ENCODE measurements at places on chromosomes 7 and 10.

GRCh38 chr7:2566348-2566889 is 7.6 kb downstream of the IQCE start:
- no peak for DNase-seq

GRCh38 chr7:50676740-50677637 is 105.7 kb downstream of the GRB10 start:
- no peak for DNase-seq

DNA sequence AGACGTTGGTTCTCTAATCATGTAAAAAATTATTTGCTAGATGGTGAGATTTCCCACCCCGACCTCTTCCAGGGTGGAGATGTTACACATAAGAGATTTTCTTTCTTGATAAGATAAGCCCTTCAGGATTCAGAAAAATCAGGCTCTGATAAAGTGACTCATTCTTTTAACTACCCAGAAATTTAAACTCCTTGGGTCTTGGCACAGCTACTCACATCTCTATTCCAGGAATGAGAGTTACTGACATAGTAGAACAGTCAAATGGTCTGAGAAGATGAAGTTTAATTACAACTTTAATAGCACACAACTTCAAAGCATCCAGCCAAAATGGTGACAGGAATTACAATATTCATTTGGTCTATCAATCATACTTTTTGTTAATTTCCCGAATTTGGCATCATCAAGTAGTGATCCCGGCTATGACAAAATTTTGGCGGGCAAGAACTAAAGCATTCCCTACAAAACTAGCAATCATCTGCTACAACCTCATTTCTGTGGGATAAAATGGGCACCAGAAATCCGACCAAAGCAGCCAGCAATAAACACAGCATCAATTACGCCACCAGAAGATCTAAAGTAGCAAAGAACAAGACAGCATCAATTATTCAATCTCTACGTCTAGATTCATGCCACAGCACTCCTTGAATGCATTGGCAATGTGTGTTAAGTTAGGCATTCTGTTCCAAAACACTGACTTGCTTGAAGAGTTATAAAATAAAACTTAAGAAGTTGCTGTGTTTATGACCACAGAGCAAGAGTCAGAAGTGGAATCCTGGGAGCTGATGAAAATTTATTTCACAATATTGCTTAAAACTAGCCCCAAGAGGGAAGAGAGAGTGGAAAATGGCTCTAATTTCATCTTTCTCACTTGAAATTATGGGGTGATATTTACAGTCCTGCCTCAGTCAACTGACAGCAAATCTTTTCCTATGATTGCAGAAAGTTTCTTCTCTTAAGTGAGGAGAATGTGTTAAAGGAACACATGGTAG is 565.7 kb upstream of the ANKRD30A start:
- DNase-seq, result no peak

DNA sequence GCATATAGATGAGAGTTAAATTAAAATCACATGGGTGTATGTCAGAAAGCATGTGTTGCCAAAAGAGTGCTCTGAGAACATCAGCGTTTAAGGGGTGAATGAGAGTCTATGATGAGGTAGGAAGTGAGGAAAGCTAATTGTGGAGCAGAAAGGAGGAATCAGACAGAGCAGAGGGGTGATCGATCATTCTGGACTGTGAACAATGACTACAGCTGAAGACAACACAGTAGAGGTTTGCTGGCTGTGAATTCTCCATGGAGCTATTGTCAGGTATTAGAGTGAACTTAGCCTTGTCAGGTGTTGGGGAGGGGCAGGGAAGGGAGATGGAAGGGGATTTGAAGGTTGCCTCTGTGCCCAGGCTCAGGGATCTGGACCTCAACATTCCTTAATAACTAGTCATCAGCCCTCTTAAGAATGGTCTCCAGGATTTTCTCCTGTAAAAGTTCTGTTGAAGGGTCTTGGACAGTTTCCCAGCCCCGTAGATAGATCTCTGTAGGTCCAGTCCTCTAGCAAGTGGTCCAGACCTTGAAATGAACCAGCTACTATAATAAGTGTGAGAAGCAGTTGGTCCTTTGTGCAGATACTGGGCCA is 57.1 kb downstream of the KIF5B start:
- no peak for DNase-seq

DNA sequence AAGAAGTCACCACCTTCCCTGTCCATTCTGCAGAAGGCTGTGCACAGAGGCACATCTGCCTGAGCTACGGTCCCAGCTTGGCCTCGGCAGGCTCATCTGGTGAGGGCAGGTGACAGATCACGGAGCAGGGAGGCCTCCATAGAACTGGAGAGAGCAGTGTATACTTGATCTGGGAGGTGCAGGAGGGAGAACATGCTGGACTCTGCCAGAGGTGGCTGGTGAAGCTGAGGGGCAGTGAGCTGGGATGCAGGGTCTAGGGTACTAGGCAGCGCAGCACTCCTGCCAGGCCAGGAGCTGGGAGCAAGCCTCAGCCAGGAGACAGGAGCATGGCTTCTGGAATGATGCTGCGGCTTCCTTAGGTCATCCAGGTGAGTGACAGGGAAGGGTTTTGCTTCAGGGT is 553.0 kb downstream of the TCERG1L start:
- no peak for DNase-seq

DNA sequence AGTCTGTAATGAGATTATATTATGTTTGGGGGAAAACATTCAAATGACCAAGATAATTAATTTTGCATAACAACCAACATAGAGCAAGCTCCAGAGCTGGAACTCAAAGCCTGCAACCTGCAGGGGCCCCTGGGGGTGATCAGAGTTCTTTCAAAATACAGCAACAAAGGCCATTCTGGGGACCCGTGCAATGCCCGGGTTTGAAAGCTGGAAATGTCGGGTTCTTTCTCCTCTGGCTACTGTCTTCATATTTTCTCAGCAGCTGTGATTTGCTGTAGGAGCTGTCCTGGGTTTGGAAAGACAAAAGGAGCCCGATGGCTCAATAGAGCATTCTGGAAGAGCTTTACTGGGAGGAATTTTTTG is 30.8 kb upstream of the CARD11 start:
- DNase-seq, result no peak

DNA sequence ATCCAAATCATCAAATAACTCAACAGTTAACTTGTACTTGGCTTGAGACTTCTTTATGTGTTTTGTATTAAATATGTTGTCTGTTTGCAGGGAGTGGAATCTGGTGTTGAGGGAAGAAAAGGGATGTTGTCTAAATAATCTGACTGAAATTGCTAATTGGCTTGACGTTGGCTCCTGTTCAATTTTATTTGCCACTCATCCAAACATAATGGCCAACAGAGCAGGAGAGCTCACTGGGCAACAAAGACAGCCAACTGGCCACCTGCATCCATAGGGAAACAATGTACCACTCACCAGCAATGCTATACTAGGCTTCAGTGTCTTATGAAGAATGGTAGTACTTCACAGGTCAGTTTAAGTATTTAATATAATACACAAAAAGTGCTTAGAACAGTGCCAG is 80.5 kb downstream of the FAM13C start:
- DNase-seq, result no peak

DNA sequence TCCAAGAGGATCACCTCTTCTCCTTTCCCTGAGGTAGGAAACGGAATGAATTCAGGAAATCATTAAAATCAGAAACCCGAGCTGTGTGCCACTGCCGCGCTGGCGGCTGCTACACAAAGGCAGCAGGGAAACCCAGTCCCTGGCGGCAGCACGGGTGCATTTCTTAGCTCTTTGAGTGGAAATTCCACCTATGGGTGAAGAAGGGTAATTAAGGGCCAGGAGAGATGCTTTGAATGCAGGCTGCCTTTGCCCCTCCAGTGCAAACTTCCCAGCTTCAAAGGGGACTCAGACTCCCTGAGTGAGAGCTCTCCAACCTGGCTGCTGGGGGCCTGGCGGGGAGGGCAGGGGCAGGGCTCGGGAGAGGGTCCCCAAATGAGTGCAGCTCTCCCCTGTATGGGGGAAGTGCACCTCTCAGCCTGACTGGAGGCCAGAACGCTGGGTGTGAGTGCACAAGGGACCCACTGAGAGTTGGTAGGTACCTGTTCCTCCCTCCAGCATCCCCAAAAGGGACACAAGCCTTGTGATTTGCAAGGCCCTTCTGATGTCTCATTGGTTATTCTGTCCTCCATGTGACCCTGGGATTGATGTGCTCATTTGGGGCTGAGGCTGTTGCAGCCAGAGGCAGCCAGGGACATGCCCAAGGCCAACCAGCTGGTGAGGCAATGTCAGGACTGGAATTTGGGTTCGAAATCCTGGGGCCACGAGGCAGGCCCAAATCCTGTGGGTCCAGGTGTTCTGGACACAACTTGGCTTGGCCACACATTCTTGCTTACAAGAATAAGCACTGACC is 16.3 kb upstream of the ZMIZ1 start:
- no peak for DNase-seq

DNA sequence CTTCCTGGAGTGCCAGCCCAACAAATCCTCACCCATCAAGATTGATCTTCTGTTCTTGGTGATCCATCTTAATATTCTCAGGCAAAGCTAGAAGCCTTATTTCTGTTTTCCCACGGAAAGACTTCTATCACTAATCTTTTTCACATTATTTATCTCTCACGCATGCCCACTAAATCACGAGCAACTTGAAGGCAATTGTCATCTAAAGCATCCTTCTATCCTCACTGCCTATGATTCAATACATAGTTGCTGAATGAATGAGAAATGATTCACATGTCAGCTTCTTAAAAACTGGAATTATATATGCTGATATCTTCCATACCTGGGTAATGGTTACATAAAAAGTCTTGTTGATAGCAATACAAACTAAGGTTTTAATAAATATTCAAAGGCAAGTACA is 12.6 kb upstream of the COL1A2 start:
- no peak for DNase-seq

DNA sequence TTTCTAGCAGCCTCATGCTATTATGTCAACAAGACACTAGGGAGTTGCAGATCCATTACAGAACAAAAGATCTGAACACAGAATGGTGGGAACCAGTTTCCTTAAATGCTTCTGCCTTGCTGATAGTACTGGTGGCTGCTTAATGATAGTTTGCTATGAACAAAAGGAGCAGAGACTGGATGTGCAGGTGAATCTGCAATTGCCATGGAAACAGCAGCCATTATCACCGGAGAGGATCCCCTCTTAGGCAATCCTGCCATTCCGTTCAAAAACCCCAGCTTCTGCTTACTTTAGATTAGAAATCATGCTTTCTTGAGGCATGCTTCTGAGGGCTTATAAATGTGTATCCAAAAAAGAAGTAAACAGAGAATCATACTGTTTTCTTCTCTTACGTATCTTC is 80.0 kb upstream of the PRKAR2B start:
- DNase-seq, result no peak

- DNase-seq, result no peak
Observed at GRCh38 chr7:132837529-132837928, 244.4 kb downstream of the CHCHD3 start.

- no peak for DNase-seq
Observed at GRCh38 chr7:131624536-131624935, 68.1 kb upstream of the PODXL start.

GRCh38 chr7:3767917-3768777 is 467.1 kb downstream of the SDK1 start:
- no peak for DNase-seq

GRCh38 chr7:73482746-73483145 is 39.3 kb downstream of the BAZ1B start:
- DNase-seq, result no peak
